ENCODE measurements at places on chromosomes 4 and X.

- DNase-seq, result no peak
Measured at GRCh38 chr4:160492181-160492580, 1389.3 kb downstream of the RAPGEF2 start.

DNA sequence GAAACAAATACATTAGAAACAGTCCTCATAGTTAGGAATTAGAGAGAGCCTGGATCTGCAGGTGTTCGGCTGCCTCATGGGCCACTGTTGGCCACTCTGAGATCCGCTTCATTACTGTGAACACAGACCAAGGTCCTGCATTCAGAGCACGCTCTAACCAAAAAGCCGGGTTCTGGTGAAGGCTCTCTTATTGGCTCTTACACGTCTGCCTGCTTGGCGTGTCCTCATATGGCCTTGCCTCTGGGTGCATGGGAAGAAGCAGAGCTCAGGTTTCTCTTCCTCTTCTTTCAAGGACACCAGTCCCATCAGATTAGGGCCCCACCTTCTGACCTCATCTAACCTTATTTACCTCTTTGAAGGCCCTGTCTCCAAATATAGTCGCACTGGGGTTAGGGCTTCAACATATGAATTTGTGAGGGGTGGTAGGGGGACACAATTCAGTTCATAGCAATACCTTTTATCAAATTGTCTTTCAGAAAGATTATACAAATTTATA, 37.1 kb upstream of the ELF2 start:
- DNase-seq, result no peak

- no peak for DNase-seq
Measured at GRCh38 chr4:650951-651883, 22.9 kb downstream of the ATP5ME start.

- DNase-seq, result no peak
Measured at GRCh38 chr4:153809916-153810810, 21.3 kb upstream of the SFRP2 start.

- DNase-seq, result no peak
Measured at GRCh38 chr4:138734746-138735145, 280.8 kb upstream of the NOCT start.

DNA sequence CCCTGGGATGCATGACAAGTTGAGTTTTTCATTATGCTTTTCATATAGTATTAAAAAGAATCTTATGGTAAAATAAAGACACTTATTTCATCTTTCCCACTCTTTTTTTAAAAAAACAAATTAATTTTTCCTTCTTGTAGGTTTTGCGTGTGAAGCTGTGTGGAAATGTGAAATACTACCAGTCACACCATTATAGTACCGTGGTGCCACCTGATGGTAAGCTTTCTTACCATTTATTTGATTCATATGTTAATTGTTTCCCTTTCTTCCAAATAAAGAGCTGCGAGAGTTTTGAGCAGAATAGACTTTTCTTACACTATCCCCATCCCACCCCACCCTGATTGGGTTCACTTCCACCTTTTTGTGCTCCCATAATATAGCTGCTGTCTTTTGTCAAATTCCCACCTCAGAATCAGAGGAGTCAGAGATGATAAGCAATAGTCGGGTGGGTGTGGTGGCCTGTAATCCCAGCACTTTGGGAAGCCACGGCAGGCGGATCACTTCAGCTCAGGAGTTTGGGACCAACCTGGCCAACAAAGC, 44.3 kb downstream of the CASP6 start:
- DNase-seq, result no peak

DNA sequence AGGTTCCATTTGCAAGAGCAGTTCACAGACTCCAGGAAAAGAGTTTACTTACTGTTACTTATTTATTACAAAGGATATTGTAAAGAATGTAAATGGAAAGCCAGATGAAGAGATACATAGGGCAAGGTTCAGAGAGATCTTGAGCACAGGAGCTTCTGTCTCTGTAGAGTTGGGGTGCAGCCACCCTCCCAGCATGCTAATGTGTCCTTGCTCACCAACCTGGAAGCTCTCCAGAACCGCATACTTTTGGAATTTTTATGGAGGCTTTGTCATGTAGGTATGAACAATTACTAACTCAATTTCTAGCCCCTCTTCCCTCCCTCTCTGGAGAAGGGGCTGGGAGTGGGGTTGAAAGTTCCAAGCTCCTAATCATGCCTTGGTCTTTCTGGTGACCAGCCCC, 857.2 kb downstream of the RPA4 start:
- no peak for DNase-seq

- no peak for DNase-seq
Measured at GRCh38 chr4:39631700-39632079, 7.0 kb downstream of the SMIM14 start.

GRCh38 chrX:136030303-136031191, 45.3 kb downstream of the SLC9A6 start:
- DNase-seq, result no peak

DNA sequence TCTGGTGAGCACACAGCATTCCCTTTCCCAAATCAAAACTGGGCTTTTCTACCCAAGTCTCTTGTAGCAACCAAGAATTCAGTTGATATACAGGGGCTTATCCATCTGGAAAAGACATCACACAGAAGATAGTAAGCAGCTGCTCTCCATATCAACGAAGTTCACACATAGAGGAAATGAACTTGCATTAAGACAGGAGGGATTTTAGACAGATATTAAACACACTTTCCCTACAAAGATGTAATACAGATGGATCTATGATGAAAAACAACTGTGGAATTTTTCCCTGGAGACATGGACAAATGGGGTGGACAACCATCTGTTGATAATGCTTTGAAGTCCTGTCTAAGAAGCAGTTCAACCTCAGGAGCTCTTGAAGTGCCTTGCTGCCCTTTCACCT, 9.8 kb upstream of the PDE5A start:
- DNase-seq, result no peak

DNA sequence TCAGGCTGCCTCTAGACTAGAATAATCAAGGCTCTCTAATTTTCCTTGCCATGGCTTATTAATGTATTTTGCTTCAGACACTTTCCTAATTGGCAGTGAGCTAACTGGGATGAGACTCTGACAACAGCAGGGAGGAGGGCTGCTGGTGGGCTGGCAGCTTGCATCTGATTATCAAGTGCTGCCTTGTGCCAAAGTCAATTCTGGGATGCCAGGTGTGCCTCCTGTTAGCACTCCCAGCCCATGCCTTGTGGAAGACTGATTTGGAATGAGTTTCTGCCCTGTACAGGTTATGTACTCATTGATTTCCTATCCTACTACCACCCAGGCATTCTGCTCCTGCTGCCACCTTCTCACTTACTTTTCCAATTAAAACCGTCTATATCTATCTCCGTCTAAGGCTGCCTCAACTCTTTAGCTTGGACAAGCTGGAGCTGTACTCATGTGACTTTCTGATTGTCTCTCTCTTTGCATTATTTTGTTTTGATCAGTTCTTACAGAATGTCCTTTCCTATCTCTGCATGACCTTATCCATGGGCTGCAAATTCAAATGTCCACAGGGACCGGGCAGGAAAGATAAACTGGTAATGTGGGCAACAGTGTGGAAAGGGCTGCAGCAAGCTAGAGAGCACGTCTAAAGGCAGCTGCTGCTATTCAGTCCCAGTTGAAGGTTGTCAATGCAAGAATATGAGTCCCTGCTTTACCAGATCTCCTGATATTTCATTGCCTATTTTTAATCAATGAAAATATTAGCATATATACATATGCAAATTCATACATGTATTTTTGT, 112.6 kb downstream of the GABRA2 start:
- DNase-seq, result no peak

DNA sequence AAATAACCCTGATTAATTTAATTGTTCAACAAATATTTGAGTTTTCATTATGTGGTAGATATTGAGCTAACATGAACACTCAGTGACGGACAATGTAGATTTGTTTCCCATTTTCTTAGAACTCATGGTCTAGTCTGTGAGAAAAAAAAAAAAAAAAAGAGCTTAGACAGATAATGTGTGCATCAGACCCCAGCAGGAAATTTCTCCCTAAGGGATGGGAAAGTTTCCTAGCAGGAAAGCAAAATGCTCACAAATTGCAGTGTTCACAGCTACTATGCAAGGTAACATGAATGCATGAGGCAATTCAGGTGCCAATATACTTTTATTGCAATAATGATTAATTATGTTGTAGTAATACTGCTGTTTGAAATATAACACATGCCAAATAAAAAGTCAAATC, 843.2 kb upstream of the SLIT2 start:
- no peak for DNase-seq
